ENCODE measurements at places on chromosomes 16 and 17.

DNA sequence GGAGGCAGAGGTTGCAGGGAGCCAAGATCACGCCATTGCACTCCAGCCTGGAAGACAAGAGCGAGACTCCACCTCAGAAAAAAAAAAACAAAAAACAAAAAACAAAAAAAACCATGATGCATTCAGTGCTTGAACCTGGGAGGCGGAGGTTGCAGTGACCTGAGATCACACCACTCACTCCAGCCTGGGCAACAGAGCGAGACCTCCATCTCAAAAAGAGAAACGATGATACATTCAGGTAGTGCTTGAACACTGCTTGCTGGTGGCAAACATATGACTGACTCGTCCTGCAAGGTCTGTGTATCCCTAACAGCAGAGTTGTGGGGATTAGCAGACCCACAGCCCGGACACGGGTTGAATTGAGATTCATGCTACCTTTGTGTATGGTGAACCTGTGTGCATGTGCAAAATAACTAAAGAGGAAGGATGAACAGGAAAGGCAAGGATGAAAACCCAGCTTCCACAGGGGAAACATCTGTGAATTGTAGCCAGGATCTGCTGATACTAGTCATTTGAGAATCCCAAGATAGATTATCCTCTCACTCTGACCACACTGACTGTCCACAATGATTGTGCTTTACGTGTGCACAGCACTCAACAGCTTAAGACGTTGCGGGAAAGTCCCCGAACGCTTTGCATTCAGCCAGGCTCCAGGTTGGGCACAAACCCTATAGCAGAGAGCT is 52.4 kb upstream of the MRPS23 start:
- DNase-seq: no peak

- DNase-seq: no peak
Measured at GRCh38 chr16:15055141-15056053, 477 bp downstream of the NTAN1 start.

GRCh38 chr16:27520982-27521673 is 28.6 kb downstream of the GTF3C1 start:
- no peak for DNase-seq

GRCh38 chr16:82631701-82632685 is 5.2 kb downstream of the CDH13 start:
- DNase-seq: no peak

DNA sequence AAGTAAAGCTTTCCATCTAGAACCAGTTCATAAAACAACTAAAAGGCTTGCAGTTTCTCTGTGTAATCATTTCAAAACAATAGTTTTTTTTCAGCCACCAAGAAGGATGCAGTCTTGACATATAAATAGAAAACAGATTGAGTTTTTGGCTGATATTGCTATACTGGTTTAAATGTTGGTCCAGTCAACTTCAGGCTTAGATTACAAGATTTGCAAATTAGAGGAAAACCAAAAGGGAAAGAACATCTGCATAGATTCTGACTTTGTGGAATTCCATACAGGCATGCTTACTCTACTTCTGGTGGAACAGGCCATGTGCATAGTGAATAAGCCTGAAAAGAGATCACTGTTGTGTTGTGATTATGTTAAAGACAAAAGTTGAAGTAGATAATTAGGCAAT is 150.3 kb downstream of the BCAS3 start:
- no peak for DNase-seq

GRCh38 chr17:44865231-44865660 is 17.6 kb downstream of the HIGD1B start:
- DNase-seq: peak; percentile 50

GRCh38 chr17:34858591-34859565 is 102.4 kb downstream of the CCT6B start:
- DNase-seq: no peak

GRCh38 chr17:57114085-57114673 is 29.1 kb downstream of the AKAP1 start:
- DNase-seq: no peak

- no peak for DNase-seq
Measured at GRCh38 chr16:4160658-4161430, 44.6 kb upstream of the ADCY9 start.

GRCh38 chr16:57643147-57643874 is 14.9 kb downstream of the ADGRG1 start:
- DNase-seq: no peak

DNA sequence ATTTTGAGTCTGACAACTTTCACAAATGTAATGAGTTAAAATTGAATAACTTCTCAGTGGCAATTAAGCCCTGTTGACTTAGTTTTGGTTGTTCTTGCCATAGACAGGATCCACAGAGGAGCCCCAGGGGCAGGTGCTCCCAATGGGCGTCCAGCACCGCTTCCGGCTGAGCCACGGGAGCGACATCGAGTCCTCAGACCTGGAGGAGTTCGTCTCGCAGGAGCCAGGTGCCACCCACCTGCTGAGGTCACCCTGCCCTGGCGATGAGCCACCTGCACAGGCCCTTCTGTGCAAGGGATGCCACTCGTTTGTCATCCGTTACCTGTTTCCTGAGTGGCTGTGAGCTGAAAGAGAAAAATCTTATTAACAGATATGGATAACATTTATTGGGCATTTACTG is 10.7 kb downstream of the CCDC40 start:
- DNase-seq: no peak

DNA sequence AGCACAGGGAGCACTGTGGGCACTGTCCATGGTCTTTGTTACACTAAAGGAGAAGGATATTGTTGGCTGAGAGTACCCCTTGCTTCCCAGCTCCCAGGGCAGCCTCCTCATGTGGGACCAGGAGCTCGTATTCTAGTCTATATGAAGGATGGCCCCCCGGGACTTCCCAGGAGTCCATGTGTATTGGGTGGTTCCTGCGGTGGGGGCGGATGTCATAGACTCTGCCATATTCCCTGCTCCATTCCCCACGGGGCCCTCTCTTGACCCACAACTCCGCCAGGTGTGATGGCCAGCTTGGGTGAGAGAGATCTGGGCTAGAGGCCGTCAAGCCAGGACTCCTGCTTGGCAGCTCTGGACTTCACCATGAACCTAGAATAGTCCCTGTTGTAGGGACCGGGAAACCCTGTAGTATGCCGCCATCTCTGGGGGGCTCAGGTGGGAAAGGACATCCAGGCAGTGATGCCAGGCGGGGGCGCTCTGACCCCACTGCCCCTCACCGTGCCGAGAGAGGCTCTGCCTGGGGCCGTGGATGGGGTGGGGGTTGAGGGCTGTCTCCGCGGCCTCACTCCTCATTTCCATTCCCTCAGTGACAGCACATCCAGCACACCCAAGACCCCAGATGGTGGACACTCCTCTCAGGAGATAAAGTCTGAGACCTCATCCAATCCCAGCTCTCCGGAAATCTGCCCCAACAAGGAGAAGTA is 37.8 kb downstream of the OR1D5 start:
- DNase-seq: no peak

- no peak for DNase-seq
Measured at GRCh38 chr16:4032768-4033167, 83.5 kb downstream of the ADCY9 start.

DNA sequence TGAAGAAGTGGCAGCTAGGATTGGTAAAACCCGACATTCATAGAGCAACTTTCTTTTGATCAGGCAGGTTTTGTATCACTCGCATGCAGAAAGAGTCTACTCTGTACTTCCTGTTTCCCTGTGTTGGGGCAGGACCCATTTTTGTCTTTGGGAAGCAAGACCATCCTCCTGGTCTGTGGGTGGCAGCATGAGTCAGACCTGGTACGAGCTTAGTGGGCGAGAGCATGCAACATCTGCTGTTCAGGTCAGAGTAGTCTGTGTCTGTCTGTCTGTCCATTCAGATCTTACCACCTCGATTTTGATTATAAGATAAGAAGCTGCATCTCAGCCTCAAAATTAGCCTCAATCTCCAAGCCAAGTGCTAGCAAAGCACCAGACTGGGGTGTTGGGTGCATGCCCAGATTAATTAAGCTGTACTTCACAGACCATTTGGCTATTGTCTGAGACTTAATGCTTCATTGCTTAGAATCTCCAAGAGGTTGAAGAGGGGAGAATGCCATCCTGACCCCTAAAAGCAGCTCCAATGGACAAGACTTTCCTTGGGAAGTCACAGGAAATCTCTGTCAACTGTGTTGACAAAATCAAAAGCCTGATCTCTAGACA is 110.9 kb downstream of the XYLT1 start:
- DNase-seq: peak; percentile 36

DNA sequence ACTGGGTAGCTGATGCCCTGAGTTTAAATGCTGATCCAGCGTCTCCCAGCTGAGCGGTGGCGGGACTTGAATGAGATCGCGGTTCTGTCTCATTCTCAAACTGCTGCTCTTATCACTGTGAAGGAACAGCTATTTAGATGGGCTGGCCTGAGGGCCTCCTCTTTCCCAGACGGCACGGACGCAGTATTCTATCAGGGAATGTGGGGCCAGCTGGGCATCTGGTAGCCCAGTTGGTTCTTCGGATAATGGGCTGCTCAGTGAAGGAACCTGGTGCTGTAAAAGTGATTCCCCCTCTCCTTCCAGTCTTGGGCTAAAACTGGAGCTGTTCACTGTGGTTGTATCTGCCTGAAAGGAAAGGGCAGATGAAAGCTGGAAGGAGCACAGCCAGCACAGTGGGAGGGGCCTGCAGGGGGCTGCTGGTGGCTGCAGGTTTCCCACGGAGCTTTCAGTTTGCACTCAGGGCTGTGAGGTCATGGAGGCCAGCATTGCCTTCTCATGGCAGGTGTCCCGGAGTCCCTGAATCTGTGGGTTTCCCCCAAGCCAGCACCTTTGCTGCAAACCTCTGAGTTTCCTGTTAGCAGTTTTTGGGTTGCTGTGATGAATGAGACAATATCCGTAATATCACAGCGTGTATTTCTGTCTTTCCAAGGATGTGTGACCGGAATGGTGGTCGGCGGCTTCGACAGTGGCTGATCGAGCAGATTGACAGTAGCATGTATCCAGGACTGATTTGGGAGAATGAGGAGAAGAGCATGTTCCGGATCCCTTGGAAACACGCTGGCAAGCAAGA is 3.6 kb downstream of the IRF8 start:
- DNase-seq: no peak

DNA sequence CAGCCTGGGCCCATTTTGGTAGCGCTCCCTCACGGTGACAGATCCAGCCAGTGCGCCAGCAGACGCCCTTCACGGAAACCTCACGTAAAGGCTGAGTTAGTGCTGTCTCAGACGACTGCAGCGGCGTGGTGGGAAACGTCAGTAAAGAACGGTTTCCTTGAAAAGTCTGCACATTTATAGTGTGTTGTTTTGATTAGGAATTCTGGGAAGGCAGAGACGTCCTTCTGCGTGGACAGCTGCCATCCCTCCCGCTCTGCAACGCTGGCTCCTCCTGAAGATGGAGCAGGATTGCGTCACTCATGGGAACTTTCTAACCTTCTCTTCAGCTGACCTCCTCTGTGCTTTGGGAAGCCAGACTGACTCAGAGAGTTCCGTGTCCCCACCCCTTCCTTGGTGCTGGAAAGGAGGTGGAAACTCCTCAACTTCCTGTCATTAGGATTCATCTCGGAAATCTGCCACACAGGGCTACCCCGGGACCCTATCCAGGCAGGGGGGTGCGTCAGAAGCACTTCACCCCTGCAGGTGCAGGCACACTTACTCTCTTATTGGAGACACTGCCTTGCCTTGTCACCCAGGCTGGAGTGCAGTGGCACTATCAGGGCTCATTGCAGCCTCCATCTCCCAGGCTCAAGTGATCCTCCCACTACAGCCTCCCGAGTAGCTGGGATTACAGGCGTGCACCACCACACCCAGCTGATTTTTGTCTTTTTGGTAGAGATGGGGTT is 24.3 kb upstream of the CRISPLD2 start:
- no peak for DNase-seq

GRCh38 chr17:49488612-49489011 is 6.5 kb upstream of the NGFR start:
- DNase-seq: no peak

GRCh38 chr16:85037050-85037410 is 9.4 kb downstream of the KIAA0513 start:
- DNase-seq: no peak

DNA sequence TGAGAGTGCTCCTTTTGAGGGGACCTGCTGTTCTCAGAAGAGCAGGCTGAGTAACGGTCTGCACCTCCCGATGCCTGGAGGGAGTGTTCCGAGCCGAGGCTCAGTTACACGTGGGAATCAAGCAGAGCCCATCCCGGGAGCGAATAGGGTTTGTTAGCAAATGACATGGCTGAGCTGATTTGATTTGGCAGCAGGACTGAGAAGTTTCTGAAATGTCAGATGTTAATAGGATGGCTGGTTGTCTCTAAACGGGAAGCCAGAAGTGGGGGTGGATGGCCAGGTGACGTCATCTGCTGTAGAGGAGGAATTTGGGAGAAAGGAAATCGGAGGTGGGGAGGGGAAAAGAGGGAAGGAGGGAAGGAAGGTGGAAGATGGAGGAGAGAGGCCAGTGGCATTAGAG is 128.0 kb downstream of the RAP1GAP2 start:
- DNase-seq: no peak

DNA sequence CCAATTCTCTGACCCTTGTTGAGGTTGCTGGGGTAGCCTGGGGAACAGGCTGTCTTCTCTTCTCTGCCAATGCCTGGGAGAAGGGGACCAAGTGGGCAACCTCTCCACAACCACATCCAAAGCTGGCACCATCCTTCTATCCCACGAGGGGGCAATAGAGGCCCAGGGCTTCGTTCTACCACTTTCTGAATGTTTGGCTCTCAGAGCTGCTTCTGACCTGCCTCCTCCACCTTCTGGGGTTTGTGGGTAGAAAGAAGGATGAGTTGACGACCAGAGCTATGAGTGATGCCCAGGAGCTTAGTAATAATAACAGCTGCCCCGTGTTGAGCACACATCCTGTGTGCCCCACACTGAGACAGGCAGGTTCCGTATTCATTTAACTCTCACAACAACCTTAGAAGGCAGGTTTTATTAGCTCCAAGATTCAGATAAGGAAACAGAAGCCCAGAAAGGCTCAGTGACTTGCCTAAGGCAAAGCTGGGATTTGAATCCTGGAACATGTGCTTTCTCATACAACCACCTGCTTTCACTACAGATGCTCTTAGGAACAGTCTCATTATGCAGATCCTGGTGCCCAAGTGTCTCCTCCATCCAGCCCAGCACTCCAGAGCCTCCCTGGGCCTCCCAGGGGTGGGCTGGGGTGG is 11.1 kb downstream of the TSPOAP1 start:
- DNase-seq: no peak

- no peak for DNase-seq
Measured at GRCh38 chr17:19304209-19304608, 58.3 kb downstream of the B9D1 start.

GRCh38 chr16:67463059-67463458 is 17.9 kb downstream of the ATP6V0D1 start:
- DNase-seq: no peak

GRCh38 chr16:15954814-15955151 is 5.4 kb downstream of the ABCC1 start:
- no peak for DNase-seq
